Central memory CD4-positive, alpha-beta T cell (primary cell): ENCODE measurements at places on chromosomes 16 and 17.

DNA sequence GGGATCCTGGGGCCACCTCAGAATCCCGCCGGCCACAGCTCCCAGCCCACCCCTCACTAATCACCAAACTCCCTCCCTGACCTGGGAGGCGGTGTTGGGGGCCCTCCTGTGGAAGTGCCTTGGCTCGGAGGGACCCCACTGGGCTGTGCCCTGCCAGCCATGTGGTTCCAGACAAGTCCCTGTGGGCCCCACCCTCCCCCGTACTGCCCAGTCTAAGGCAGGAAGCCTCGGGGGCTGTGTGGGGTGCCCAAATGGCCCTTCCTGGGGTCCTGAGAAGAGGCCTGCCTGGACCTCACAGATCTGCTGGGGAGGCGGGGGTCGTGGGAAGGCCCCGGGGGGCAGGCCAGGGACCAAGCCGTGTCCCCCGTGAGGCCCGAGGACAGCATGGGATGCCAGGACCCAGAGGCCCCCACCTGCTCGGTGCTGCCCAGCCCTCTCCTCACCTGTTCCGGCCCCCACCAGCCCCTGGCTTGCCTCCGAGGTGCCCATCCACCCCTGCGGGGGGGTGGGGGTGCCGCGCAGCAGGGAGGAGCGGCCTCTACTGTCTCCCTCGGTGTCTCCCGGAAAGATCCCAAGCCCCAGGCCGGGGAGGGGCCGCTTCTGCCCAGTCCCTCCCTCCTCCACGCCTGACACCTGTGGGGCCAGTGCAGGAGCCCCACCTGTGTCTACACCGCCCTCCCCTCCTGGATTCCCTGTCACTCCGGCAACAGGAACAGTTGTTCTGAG, 9.3 kb upstream of the KREMEN2 start:
- no peak for DNase-seq

DNA sequence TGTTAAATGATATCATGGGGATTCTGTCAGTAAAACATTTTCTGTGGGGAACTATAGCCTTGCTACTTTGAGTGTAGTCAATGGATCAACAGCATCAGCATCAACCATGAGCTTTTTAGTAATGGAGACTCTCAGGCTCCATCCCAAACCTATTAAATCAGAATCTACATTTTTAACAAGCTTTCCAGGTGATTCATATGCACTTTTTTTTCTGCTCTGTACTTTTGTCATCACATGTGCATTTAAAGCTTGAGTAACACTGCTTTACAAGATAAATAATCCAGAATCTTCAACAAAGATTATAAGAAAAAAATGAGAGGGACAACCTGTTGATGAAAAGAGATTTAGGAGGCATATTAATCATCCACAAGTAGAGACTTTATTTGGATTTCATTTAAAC, 23.5 kb downstream of the NUP93 start:
- no peak for DNase-seq

DNA sequence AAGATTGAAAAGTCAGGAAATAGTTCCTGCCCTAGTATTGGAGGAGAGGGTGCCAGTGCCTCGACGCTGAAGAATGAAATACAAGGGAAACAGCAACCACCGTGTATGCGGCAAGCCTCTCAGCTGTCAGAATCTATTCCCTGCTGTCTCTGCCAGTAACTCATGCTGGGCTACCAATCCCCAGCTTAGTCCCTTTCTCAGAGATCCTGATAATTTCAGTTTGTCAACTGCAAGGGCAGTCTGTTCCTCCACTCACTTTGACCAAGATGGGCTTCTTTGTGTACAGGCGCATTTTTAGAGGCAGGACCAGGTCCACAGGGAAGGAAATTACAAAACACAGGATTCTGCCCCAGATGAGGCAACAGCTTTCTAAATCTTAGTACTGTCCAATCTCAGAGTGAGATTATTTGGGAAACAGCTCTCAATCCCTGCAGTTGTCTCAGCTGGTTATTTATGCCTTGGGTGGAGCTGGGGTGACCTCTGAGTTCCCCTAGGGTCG, 1.3 kb downstream of the NQO1 start:
- no peak for DNase-seq

DNA sequence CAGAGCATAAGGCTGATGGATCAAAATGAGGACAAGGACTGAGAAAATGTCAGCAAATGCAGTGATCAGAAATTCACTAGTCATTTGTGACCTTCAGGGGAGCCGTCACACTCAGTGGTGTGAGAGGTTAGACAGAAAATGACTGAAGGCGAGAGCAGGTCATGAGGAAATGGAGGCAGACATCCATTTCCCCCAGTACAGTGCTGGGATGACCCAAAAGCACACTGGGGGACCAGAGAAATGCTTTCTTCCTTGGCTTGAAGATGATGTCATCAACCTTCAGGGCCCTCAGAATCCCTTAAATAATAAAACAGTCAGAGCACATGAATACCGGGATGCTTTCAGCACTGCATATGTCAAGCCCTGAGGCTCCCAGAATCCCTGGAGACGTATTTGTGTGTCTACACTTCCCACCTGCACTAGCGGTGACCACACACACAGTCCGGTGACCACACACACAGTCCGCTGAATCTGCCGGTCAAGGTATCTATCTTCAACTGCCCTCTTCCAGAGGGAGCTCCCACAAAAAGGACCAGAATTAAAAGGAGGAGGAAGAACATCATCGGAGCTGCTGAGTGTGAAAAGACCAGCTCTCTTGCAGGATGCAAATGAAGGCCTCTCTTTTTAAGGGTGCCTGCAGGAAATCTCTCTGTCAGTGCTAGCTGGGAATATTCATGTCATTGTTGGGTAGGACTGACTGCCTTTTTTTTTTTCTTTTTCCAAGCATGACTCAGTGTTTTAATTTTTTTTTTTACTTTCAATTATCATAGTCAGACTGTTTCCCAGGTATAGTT, 8.2 kb downstream of the UBE2O start:
- no peak for DNase-seq

- no peak for DNase-seq
Observed at GRCh38 chr16:48612611-48613010, 2.6 kb upstream of the N4BP1 start.
